ENCODE measurements at places on chromosomes 1 and 21.

- DNase-seq: no peak
Measured at GRCh38 chr1:12080156-12080555, 17.1 kb downstream of the TNFRSF8 start.

- no peak for DNase-seq
Measured at GRCh38 chr1:230240446-230241086, 173.5 kb downstream of the GALNT2 start.

GRCh38 chr1:31416101-31416736, 3.2 kb downstream of the SERINC2 start:
- no peak for DNase-seq

DNA sequence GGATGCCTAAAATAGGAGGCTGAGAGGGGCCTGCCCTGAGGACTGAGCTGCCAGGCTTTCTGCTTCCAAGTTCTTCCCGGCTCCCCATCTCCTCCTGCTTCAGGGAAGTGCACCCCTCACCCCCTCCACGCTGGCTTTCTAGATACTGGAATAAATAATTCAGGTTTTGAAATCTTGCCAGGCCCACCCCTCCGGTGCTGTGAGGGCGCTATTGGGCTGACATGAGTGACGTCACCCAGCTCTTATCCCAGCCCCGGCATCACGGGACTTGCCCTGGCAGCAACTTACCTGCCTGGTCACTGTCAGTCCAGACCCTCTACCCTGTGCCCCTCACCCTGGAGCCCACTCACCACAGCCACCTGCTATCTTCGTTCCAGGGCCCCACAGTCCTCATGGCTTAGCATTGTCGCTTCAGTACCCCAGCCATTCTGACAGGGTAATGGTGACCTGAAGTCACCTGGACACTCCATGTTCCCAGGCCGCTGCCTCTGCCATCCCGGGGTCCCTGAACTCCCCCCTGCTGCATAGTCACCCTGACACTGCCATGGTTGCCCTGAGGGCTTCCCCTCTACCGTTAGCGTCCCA, 819 bp upstream of the GPR3 start:
- no peak for DNase-seq
